ENCODE measurements at places on chromosomes 4 and X.

GRCh38 chrX:46704767-46705386, 54.0 kb downstream of the SLC9A7 start:
- peak; percentile 2 for DNase-seq

DNA sequence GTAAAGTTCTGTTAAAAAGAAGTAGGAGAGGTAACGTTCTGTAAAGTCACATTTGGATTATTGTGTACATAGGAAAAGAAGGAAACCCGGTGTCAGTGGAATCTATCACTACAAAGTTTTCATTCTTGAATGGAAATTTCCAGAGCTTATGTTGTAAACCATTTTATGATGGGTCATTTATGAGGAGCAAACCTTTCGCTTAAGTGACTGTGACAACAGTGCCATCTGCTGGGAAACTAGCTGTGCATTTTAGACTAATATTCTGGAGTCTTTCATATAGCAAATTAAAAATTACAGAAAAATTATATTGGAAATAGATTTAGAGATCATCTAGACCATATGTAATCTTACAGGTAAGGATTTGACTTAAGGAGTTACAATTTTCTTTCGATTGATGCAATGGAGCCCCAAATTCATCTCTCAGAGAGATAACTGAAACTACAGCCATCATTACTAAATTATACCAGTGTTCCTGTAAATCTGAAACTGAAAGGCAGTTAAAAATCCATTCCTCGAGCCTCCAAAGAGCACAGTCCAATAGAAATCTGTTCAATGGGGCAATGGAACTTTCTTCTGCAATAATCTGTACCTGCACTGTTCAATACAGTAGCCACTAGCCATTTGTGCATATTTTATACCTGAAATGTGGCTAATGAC, 26.9 kb downstream of the ASB9 start:
- no peak for DNase-seq

DNA sequence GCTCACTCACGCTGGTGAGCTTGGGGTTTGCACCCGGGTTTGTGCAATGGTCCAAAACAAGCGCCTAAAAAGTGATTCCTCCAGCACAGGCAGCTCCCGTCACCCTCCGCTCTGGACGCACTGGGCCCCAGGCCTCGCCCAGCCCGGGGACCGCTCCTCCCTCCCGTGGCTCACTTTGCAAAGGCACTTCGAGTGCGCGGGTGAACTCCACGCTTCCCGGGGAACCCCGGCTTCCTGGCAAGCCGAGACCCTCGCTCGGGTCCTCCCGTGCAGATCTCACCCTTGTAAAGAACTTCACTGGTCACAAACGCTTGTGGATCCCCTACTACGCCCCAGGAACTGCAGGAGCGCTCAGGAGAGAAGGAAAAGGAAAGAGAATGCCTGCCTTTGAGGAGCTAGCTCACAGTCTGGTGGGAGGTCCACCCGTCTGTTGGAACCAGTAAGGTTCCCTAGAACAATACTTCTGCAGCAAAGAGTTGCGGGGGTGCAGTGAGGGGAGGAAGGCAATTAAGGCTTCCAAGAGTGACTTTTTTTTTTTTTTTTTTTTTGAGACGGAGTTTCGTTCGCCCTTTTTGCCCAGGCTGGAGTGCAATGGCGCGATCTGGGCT, at the start of gene CTPS2:
Gene CTPS2 (minus strand): TSS at position 122 of the 608 bp plus-strand sequence. CDS start 9,767 bp downstream, outside the sequence.
- DNase-seq: no peak

- no peak for DNase-seq
These were observed 95.5 kb downstream of the NSUN7 start for GRCh38 chr4:40845154-40845835.

DNA sequence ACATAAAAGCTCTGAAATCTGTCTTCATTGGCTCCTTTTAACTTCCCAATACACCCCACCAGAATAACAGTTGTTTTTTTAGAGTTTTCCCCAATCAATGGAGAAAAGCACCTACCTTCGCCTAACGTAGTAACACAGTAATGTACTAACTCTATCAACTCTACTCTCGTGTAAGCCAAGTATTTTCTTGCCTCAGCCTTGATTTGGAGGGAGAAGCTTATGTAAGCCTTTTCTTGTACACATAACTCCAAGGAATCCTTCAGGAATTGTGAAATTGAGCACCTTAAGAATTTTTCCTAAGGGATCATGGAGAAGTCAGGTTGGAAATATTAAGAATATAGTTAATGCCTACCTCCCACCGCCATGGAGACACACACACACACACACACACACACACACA, 181.2 kb downstream of the RAPGEF2 start:
- no peak for DNase-seq

GRCh38 chrX:103716962-103717361, 6.3 kb downstream of the TMEM31 start:
- DNase-seq: no peak

- DNase-seq: no peak
These were observed 115.9 kb downstream of the MAML3 start for GRCh38 chr4:140038031-140038533.

GRCh38 chr4:168863719-168864647, 146.1 kb downstream of the CBR4 start:
- no peak for DNase-seq

DNA sequence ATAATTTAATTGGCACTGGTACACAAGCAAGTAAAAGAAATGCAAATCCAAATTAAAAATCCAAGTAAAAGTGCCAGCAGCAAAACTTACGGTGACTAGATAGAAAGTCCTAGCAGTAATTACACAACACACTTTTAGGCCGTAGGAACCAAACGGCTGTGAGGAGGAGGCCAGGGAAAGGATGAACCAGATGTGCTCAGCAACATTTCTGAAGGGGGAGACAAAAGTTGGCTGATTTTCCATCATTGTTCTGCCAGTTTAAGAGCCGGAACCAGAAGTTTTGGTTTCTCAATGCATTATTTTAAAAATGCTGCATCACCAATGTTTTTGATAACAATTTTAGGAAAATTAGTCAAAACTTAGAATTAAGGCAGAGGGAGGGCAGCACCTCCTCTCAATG, 68.7 kb upstream of the ENPP6 start:
- no peak for DNase-seq

GRCh38 chr4:188289531-188290125, 150.4 kb downstream of the TRIML1 start:
- no peak for DNase-seq

- no peak for DNase-seq
These were observed 45.0 kb downstream of the TMEM47 start for GRCh38 chrX:34612036-34612435.

DNA sequence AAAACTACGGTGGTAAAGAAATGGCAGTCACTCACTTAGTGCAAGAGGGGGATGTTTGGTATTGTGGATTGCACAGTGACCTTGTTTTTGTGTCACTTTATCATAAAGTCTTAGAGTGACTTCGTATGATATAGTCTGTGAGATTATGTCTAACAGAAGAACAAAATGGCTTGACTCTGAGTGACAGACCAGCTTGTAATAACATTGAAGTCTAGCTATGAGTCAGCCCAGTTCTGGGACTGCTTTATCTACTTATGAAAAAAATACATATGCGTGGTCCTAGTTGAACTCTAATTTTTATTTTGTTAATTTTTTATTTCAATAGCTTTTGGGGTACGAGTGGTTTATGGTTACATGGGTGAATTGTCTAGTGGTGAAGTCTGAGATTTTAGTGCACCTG, 20.0 kb downstream of the DCLK2 start:
- DNase-seq: no peak

GRCh38 chr4:150389896-150390530, 191.9 kb upstream of the MAB21L2 start:
- DNase-seq: no peak

- no peak for DNase-seq
These were observed 21.7 kb downstream of the INPP4B start for GRCh38 chr4:142824368-142824767.

DNA sequence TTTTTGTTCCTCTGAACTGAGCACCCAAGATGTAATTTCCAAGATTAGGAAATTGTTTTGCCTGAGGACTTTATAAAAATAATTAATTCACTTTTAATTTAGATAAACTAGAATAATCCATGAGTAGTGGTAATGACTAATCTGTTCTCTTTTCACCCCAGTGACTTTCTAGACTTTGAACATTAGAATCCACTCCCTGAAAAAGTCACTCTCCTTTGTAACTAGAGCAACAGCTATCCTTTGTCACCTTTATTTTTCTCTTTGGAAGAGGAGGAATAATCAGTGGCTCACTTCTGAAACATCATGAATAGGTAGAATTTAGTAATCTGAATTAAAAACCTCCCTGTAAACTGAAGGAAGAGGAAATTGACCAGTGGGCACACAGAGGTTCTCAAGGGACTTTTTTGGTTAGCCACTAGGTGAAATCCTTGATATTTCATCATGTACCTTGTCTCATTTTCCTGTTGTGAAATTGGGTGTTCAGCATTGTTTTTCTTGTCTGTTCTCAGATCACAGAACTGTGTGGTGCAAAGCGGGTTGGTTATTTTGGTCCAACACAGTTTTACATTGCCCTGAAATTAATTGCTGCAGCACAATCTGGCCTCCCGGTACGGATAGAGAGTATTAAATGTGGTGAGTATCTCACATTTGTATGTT, 59.4 kb downstream of the REPS2 start:
- no peak for DNase-seq

DNA sequence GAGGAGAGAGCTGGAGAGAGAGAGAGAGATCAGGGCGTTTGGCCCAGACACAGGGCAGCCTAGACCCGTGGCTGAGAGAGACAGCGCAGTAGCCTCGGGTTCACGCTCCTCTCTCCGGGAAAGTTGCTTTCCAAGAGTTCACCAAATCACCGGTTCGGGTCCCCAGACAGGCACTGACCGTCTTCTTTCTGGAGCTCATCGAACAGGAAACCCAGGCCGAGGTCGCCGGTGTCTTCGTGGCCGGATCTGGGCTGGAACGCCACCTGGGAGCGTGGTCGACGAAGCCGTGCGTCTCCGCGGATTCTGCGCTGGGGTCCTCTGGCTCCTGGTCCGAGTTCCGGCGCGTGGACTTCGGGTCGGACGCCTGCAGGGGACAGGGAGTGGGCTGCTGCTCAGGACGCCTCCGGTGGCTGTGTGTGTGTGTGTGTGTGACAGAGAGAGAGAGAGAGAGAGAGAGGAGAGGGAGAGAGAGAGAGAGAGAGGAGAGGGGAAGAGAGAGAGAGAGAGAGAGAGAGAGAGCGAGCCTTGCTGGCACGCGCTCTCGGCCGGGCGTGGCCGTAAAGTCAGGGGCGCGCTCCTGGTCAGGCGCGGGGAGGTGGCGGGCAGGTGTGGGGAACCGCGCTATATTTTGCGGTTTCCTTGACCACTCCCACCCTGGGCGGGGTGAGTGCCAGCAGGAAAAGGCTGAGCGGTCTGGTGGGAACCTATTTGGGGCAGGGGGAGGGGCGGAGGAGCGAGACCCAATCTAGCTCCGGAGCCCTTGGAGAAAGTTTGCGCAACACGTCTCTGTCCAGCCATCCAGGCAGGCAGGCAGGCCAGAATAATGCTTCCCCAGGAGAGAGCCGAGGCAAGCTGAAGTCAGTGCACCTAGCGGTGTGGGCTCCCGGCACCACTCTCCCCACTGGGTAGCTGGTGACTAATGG, 62.1 kb downstream of the RHOXF2B start:
- no peak for DNase-seq

DNA sequence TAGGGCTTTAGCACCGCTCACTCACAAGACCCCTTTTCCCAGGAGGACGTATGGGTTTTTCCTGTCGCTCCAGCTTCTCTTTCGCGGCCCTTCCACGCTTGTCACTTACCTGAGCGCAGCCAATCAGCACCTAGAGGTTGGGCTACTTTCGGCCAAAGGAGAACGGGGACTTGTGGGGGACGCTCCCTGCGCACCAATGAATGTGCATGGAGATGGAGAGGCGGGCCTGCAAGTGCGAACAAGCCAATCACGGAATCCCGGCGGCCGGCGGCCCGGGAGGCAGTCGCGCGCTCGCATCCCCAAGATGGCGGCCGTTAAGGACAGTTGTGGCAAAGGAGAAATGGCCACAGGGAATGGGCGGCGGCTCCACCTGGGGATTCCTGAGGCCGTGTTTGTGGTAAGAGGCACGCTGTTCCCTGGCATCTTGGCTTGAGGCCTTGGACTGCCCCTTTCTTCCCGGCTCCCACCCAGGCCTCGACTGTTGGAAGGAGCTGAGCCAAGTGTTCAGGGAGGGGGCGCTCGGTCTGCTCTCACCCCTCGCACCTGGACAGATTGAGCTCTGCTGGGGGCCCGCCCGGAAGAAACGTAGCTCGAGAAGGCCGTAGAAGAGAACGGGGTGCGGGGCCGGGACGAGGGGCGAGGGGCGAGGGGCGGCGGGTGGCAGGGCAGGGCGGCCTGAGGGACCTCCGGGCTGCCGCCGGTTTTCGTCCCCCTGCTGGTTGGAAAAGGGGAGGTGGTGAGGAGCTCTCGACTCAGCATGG, at the start of gene VBP1:
Gene VBP1 (plus strand): TSS at position 282 of the 761 bp plus-strand sequence. CDS start 23 bp downstream, at position 305.
- DNase-seq: peak; percentile 72

- no peak for DNase-seq
These were observed 52.0 kb downstream of the ENOPH1 start for GRCh38 chr4:82482387-82482786.

GRCh38 chr4:113316879-113317278, 267.4 kb downstream of the ANK2 start:
- DNase-seq: no peak

DNA sequence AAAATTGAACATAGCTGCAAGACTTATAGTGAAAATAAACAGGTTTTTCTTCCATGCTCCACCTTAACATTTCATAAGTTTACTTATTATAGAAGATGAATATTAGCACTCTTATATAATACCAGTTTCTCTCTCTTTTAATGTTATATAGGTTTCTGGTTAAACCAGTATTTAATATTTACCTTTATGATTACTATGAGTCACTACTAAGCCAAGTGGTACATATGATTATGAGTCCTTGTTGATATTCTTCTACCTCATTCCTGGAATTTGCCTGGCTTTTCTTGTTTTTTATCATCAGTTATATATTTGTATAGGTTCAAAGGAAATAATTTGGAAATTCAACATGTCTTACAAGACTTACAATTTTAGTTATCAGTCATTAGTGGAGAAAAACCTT, 89.9 kb upstream of the MAOA start:
- DNase-seq: no peak

DNA sequence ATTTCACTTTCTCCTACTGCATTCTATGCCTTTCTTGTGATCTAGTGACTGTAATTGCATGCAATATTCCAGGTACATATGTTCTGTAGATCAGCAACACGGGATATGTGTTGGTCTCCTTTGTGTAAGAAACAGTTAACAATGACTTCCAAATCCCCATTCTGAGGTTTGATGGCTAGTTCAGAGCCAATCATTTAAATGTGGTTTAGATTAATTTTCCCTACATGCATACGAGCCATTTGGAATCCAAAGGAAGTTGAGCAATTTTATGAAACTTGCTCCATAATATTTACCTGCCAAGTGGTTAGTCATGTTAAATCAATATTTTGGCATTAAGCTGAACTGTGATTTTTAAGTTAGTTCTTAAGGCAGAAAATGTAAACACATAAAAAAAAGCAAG, 172.8 kb upstream of the DCAF12L2 start:
- DNase-seq: no peak

GRCh38 chrX:53511322-53511721, 77.2 kb upstream of the HSD17B10 start:
- DNase-seq: no peak
